CD4-positive, alpha-beta T cell (primary cell): ENCODE measurements at places on chromosomes 5 and 9. TPM values are rescaled to one million over a fixed set of nuclear protein-coding genes. Genes with fewer than 3 reads are reported as not detected.

- no peak for DNase-seq
- H3K4me1 ChIP-seq: no peaks in the 10 kb centered on the region
- H3K27ac ChIP-seq: no peak overlapping the region
- H3K27me3 ChIP-seq: no peaks in the 10 kb centered on the region
- no peak overlapping the region for H3K4me3 ChIP-seq
Measured at GRCh38 chr5:96141749-96142148, 180.1 kb upstream of the ELL2 start.

GFPT2 gene
- total RNA-seq: 1.1 TPM

GRCh38 chr9:133640580-133641395 lies 4.6 kb downstream of the DBH start:
- H3K4me3 ChIP-seq: no peak overlapping the region
- H3K27me3 ChIP-seq: no peaks in the 10 kb centered on the region
- no peak for DNase-seq
- H3K36me3 ChIP-seq: no peaks in the 10 kb centered on the region
- H3K4me1 ChIP-seq: no peaks in the 10 kb centered on the region
- no peak overlapping the region for H3K27ac ChIP-seq

FBXO4 gene
- 8.1 TPM for total RNA-seq

SLC25A48 gene
- not detected for total RNA-seq

LHX3 gene
- 0.11 TPM for total RNA-seq

- DNase-seq: no peak
- no peak overlapping the region for H3K4me3 ChIP-seq
- H3K27ac ChIP-seq: no peak overlapping the region
- H3K27me3 ChIP-seq: no peaks in the 10 kb centered on the region
- H3K36me3 ChIP-seq: no peaks in the 10 kb centered on the region
Measured at GRCh38 chr5:37886242-37886905, 46.5 kb upstream of the GDNF start.

- H3K4me3 ChIP-seq: no peak overlapping the region
- H3K4me1 ChIP-seq: no peaks in the 10 kb centered on the region
- no peak overlapping the region for H3K27ac ChIP-seq
- DNase-seq: no peak
- no peaks in the 10 kb centered on the region for H3K27me3 ChIP-seq
- H3K36me3 ChIP-seq: no peaks in the 10 kb centered on the region
Measured at GRCh38 chr9:81370650-81371049, 318.7 kb downstream of the TLE1 start.

GRCh38 chr9:89178830-89179539 lies 367 bp upstream of the SHC3 start:
- H3K36me3 ChIP-seq: no peaks in the 10 kb centered on the region
- DNase-seq: no peak
- H3K4me3 ChIP-seq: no peak overlapping the region
- no peak overlapping the region for H3K27ac ChIP-seq
- peaks cover 35% of the 10 kb centered on the region for H3K27me3 ChIP-seq

DNA sequence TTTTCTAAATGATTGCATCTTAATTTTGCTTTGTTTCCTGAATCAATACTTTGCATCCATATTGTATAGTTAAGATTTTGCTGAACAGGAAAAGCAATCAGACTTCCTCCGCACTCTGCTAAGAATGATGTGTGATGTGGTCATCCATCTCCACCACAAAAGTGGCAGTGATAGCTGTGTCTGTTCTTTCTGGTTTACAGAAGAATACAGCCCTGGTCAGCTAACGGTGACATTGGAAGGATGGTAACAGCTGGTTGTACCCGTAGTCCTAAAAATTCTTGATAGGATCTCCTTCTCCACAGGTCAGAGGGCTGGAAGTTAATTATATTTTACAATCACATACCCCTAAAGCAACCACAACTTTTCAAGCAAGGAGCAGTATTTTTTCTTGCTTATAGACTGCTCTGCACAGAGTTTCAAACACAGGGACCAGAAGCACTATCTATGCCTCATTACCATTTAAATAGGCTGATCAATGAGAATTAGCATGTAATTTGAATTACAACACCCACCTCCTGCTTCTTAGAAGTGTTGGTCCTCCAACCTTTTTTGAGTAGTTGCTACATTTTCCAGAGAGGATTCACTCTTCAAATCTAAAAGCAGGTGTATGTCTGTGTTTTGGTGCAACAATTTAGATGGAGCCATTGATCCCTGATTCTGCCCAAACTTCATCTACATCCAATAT lies 1191.9 kb upstream of the NUDT12 start:
- no peaks in the 10 kb centered on the region for H3K27me3 ChIP-seq
- no peak overlapping the region for H3K27ac ChIP-seq
- H3K4me3 ChIP-seq: no peak overlapping the region
- no peak for DNase-seq
- H3K4me1 ChIP-seq: no peaks in the 10 kb centered on the region

DNA sequence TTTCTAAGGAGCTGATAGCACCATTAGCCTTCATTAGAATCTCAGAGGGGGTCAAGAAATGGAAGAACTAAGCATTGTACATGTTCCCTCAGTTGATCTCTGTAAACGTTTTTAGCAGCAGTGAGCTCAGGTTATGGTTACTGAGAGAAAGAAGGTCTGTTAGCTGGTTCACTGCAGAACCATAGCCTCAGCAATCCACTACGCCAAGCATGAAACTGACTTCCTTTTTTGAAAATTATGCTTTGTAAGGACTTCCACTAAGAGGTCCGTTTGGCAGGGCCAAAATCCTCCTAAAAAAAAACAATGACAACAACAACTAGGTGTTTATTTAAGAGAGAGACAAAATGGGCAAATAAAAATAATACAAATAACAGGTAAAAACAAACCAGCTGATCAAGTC lies 273.3 kb downstream of the AOPEP start:
- no peaks in the 10 kb centered on the region for H3K36me3 ChIP-seq
- no peak for DNase-seq
- no peak overlapping the region for H3K27ac ChIP-seq
- no peak overlapping the region for H3K4me3 ChIP-seq
- peaks cover 6% of the 10 kb centered on the region for H3K4me1 ChIP-seq
- H3K27me3 ChIP-seq: peaks cover 51% of the 10 kb centered on the region

- no peak for DNase-seq
- no peaks in the 10 kb centered on the region for H3K36me3 ChIP-seq
- H3K27me3 ChIP-seq: peaks cover 3% of the 10 kb centered on the region
- no peaks in the 10 kb centered on the region for H3K4me1 ChIP-seq
Measured at GRCh38 chr5:109531262-109531661, 121.5 kb upstream of the PJA2 start.

GRCh38 chr9:65405253-65405652 lies 120.2 kb upstream of the FOXD4L5 start:
- no peaks in the 10 kb centered on the region for H3K36me3 ChIP-seq
- H3K4me3 ChIP-seq: no peak overlapping the region
- no peak for DNase-seq
- H3K4me1 ChIP-seq: no peaks in the 10 kb centered on the region
- H3K27ac ChIP-seq: no peak overlapping the region

DNA sequence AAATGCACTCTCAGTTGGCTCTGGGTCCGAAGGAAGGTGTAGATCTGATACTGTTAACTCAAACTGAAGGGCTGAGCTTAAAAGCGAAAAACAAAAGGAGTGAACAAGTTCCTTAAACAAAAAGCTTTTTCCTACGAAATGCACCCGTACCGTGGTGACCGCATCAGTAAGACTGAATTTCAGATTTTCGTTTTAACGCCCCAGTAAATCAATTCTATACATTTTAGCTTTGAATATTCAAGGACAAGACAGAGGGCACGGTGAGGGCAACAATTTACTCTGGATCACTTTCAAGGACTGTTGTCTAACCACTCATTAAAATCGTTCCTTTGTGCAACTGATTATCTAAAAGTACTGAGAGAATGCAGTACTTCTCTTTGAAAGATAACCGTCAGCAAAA lies 1.9 kb downstream of the HOMER1 start:
- H3K27me3 ChIP-seq: peaks cover 15% of the 10 kb centered on the region
- peaks cover 19% of the 10 kb centered on the region for H3K4me1 ChIP-seq
- no peak overlapping the region for H3K4me3 ChIP-seq

DNA sequence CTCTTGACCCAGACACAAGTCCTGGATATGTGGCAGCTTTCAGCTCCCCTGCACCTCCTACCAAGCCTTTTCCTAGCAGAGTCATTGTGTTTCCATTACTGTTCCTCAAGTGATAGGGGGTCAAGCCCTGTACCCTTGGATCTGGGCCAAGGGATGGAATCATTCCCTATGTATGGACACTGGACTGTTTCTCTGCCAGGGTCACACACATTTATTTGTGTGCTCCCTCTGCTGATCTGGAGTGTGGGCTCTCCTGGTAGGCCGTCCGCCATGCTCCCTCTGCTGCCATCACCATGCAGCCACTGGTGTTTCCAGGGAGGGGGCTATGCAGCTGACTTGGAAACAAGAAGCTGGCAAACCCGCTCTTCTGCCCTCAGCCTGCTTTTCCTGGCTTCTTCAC lies 9.5 kb downstream of the GM2A start:
- no peaks in the 10 kb centered on the region for H3K27me3 ChIP-seq
- H3K4me1 ChIP-seq: no peaks in the 10 kb centered on the region
- H3K27ac ChIP-seq: no peak overlapping the region
- H3K36me3 ChIP-seq: peaks cover 14% of the 10 kb centered on the region
- H3K4me3 ChIP-seq: no peak overlapping the region
- no peak for DNase-seq

DNA sequence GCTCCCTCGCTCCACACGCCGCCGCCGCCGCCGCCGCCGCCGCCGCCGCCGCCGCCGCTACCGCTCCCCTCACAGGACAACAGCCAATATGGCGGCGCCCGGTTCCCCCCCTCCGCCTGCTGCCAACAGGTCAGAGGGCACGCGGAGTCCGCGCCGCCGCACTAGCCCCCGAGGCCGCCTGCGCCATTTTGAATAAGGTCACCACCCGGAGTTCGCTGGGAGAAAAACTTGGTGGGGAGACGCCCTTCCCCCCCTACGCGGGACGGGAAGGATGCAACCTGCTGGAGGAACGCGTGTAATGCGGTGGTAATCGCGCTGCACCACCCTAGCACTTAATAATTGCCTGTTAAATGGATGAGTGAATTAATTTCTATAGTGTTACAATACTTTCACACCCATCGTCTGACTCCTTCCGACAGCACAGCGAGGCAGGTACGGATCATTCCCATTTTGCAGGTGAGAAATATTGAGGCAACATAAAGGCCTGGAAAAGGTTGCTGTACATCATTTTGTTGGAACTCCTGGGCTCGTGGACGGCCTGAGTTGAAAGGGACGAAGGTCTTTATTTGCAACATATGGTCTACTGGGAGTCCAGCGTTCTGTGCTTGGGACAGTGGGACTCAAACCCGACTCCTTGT lies at the start of gene FAM193B:
TSS of gene FAM193B (minus strand) at position 90 of the 638 bp plus-strand sequence. CDS start 105 bp downstream, outside the sequence.
- H3K27me3 ChIP-seq: no peaks in the 10 kb centered on the region
- H3K4me1 ChIP-seq: peaks cover 30% of the 10 kb centered on the region
- peak; percentile 95 for DNase-seq
- H3K27ac ChIP-seq: no peak within 1 kb of the TSS

NPDC1 gene
- 15.3 TPM for total RNA-seq

- H3K27me3 ChIP-seq: no peaks in the 10 kb centered on the region
- H3K27ac ChIP-seq: no peak overlapping the region
- no peaks in the 10 kb centered on the region for H3K4me1 ChIP-seq
- H3K36me3 ChIP-seq: no peaks in the 10 kb centered on the region
- DNase-seq: no peak
Measured at GRCh38 chr5:124980163-124980941, 233.9 kb upstream of the ZNF608 start.
